ENCODE measurements at places on chromosomes 1 and 21. TPM values are rescaled to one million over a fixed set of nuclear protein-coding genes. Genes with fewer than 3 reads are reported as not detected.

The PUM1 gene
- total RNA-seq, result 103 TPM

GRCh38 chr1:107479865-107480350, 339.1 kb downstream of the NTNG1 start:
- peaks cover 2% of the 10 kb centered on the region for H3K27me3 ChIP-seq
- no peaks in the 10 kb centered on the region for H3K4me1 ChIP-seq
- H3K36me3 ChIP-seq, result no peaks in the 10 kb centered on the region
- H3K27ac ChIP-seq, result no peak overlapping the region
- DNase-seq, result no peak
- H3K4me3 ChIP-seq, result no peak overlapping the region

GRCh38 chr1:172429331-172430127, 9.0 kb downstream of the C1orf105 start:
- H3K27ac ChIP-seq, result no peak overlapping the region
- H3K27me3 ChIP-seq, result no peaks in the 10 kb centered on the region
- no peak for DNase-seq
- peaks cover 8% of the 10 kb centered on the region for H3K4me1 ChIP-seq
- no peaks in the 10 kb centered on the region for H3K36me3 ChIP-seq
- H3K4me3 ChIP-seq, result no peak overlapping the region

The NHLH1 gene
- total RNA-seq, result not detected

DNA sequence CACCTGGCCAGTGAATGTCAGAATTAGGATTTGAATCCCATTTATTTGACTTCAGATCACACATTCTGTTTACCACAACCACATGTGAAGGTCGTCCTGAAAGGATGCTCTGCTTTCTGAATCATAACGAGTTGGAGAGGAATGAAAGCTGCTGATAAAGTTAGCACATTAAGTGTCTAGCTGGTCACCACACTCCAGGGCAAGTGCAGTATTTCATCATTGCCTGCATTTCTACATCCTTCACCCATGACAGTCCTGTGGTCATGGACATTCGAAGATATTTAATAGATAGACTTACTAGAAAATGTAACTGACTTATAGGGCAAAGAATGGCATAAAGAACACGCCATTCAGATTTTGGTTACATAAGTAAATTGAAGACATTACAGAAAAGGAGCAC, 52.7 kb upstream of the ST6GALNAC3 start:
- H3K4me1 ChIP-seq, result no peaks in the 10 kb centered on the region
- DNase-seq, result no peak
- H3K4me3 ChIP-seq, result no peak overlapping the region
- no peak overlapping the region for H3K27ac ChIP-seq
- no peaks in the 10 kb centered on the region for H3K36me3 ChIP-seq

GRCh38 chr1:242811092-242811840, 286.8 kb upstream of the PLD5 start:
- no peak overlapping the region for H3K4me3 ChIP-seq
- no peaks in the 10 kb centered on the region for H3K27me3 ChIP-seq
- H3K27ac ChIP-seq, result no peak overlapping the region
- no peak for DNase-seq
- no peaks in the 10 kb centered on the region for H3K4me1 ChIP-seq

The HMCN1 gene
- 26.0 TPM for total RNA-seq

DNA sequence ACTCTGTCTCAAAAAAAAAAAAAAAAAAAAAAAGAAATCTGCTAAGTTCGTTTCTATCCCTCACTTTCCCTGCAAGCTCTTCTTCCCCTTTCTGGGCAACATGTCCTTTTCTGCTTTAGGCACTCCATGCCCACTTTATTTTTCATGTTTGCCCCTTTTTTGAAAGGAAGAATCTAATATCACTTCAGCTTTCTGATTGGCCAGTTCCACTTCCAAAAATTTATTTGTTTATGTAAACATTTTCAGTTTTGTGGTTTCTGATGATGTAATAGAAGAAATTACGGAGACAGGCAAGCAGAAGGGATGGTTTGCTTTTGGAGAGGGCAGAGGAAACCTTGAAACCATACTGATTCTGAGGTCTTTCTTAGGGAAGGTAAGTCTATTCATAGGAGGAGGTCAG, 15.1 kb downstream of the IFNAR1 start:
- H3K4me3 ChIP-seq, result no peak overlapping the region
- no peaks in the 10 kb centered on the region for H3K4me1 ChIP-seq
- H3K27me3 ChIP-seq, result no peaks in the 10 kb centered on the region
- no peak overlapping the region for H3K27ac ChIP-seq
- H3K36me3 ChIP-seq, result peaks cover 28% of the 10 kb centered on the region

- H3K36me3 ChIP-seq, result no peaks in the 10 kb centered on the region
- no peak overlapping the region for H3K4me3 ChIP-seq
These were observed 127.5 kb upstream of the ADAMTS5 start for GRCh38 chr21:27094184-27094948.

- H3K4me3 ChIP-seq, result no peak overlapping the region
- H3K27ac ChIP-seq, result no peak overlapping the region
- no peak for DNase-seq
- no peaks in the 10 kb centered on the region for H3K4me1 ChIP-seq
- H3K36me3 ChIP-seq, result no peaks in the 10 kb centered on the region
These were observed 200.0 kb downstream of the LIPI start for GRCh38 chr21:14010729-14011128.

GRCh38 chr1:8398677-8399076, 80.8 kb downstream of the SLC45A1 start:
- peaks cover 38% of the 10 kb centered on the region for H3K4me1 ChIP-seq
- no peak for DNase-seq
- H3K27ac ChIP-seq, result no peak overlapping the region

- no peak for DNase-seq
- H3K27me3 ChIP-seq, result no peaks in the 10 kb centered on the region
These were observed 46.8 kb downstream of the SAMSN1 start for GRCh38 chr21:14499316-14499715.

The CCSAP gene
- total RNA-seq, result 6.3 TPM

DNA sequence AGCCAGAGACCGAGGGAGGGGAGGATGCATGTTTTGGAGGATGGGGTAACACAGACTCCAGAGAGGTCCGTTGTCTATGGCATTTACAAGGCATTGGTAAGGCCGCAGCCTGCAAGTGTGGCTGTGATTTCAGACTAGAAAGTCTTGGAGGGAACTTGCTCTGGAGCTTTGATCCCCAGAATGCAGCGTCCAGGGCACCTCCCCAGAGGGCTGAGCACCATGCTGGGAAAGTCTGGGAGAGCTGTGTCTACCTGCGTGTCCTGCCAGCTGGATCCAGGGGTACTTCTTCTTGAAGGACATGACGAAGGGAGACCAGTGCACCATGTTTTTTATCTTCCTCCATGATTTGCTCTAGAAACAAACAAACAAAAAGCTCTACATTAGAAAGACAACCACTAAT, 90.7 kb downstream of the ITPKB start:
- H3K36me3 ChIP-seq, result peaks cover 33% of the 10 kb centered on the region
- H3K4me1 ChIP-seq, result peaks cover 36% of the 10 kb centered on the region
- no peak overlapping the region for H3K27ac ChIP-seq
- no peak overlapping the region for H3K4me3 ChIP-seq
- no peak for DNase-seq

The AMY1C gene
- total RNA-seq, result 32.2 TPM

The MTX1 gene
- total RNA-seq, result 27.9 TPM

GRCh38 chr21:19368944-19369343, 965.4 kb upstream of the TMPRSS15 start:
- no peak for DNase-seq
- no peak overlapping the region for H3K4me3 ChIP-seq
- no peaks in the 10 kb centered on the region for H3K27me3 ChIP-seq

The CRABP2 gene
- total RNA-seq, result 5.8 TPM

GRCh38 chr1:2412395-2412772, at the start of gene PEX10:
PEX10 (minus strand) TSS chr1:2412564; CDS start chr1:2412502, 62 bp downstream.
- peak within 1 kb of the TSS; percentile 99 for H3K4me3 ChIP-seq
- H3K4me1 ChIP-seq, result peaks cover 30% of the 10 kb centered on the region
- DNase-seq, result peak; percentile 98

DNA sequence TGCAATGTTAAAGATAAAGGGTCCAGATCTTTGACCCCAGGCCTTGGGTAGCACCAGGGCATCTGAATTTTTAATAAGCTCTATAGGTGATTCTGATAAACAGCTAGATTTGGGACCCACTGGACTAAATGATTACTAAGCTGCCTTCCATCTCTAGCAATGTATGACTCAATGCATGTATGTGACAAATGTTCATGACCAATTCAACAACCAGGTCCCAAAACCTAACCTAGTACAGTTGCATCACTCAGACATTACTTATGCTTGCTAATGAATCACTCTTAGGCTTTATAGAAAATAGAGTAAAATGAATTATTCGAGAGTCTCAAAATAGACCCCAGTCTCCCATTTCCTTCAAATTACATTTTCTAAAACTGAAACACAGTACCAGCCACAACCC, 35.5 kb downstream of the RCAN1 start:
- no peak overlapping the region for H3K27ac ChIP-seq
- peaks cover 19% of the 10 kb centered on the region for H3K4me1 ChIP-seq
- H3K4me3 ChIP-seq, result no peak overlapping the region
- H3K36me3 ChIP-seq, result no peaks in the 10 kb centered on the region
- no peaks in the 10 kb centered on the region for H3K27me3 ChIP-seq
- no peak for DNase-seq
